ENCODE measurements at places on chromosomes 11 and 22.

GRCh38 chr11:93267383-93267782, 63.2 kb upstream of the DEUP1 start:
- DNase-seq, result no peak

DNA sequence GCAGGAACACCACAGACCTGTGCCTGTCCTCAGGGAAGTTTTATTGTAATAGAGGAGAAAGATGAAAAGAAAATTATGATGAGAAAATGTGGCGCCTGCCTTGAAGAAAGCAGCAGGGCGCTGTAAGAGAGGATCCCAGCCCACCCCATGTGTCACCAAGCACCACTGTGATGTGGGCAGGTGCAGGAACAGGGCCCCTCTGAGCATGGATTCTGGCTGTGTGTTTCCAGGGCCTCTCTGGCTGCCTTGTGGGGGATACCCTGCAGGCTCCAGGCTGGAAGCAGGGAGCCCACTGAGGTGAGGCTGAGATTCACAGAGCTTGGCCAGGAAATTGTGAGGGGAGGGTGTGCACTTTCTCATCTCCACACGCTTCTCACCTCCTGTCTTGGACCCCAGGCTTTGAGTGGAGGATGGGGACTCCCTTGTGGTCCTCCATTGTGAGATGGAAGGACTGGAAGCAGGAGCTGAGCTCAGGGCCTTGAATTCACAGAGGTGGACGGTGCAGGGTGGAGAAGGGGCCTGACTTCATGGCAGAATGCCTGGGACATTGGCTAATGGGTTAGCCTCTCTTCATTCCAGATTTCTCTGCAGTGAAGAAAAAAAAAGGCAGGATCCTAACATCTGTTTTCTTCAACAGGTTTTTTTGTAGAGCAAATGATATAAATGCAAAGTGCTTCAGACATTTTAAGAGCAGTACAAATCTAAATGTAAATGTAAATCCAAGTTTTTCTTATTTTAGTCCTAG, 246.6 kb upstream of the B3GAT1 start:
- DNase-seq, result no peak

DNA sequence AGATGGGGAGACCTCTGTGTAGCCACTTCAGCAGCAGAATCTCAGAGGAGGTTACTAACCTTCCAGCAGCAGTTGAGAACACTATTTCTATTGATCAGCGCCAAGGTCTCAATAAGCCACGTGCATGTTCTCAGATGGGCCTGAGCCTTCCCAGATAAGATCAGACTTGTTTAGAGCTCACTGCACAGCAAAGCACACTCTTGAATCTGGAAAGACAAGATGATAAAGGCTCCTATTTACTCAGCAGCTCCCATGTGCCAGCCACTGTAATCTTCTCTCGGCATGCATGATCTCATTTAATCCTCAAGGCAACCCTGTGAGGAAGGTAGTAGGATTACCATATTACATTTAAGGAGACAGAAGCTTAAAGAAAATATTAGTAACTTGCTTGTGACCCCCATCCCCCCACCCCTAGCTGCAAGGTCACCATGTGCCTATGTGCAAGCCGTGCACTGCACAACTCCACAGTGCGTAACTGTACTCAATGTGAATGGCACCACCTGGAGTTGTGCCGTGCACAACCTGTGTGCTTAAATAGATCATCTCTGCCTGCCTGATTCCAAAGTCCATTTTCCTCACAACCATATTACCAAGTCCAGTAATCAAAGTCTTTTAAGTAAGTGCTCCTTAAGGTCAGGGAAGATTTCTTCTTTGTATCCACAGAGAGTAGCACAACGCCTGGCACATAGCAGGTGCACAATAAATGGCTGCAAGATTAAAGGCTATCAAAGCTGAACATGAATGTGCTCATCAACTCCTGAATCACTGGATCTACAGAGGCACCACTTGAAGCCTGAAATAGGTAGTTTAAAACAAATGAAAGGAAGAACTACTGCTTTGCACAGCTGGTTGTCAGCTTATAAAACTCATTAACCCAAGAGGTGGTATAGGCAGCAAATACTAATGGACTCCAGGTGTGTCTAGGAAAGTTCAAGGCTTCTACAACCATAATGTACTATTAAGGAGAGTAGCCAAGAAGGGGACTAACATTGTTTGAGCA, 293.8 kb downstream of the BUD13 start:
- no peak for DNase-seq

DNA sequence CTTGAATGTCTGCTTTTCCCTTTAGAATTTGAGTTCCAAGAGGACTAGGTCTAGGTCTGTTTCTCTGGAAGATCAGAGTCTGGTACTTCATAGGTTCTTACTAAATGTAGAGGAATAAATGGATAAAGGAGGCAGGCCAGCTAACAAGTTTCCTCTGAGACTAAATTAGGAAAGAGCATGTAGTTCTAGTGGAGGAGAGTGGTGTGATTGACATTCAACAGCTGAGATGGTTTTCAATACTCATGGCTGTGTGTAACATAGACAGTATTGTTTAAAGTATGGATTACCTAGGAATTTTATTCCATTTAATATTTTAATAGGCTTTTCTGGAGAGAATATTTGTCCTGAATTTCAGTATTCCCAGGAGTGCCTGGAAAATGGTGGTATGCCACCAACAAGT, 364.7 kb downstream of the METTL15 start:
- DNase-seq, result no peak

- no peak for DNase-seq
Measured at GRCh38 chr22:38239101-38239761, 33.6 kb downstream of the TMEM184B start.

GRCh38 chr11:16738947-16739815, 734 bp downstream of the C11orf58 start:
- DNase-seq, result no peak

DNA sequence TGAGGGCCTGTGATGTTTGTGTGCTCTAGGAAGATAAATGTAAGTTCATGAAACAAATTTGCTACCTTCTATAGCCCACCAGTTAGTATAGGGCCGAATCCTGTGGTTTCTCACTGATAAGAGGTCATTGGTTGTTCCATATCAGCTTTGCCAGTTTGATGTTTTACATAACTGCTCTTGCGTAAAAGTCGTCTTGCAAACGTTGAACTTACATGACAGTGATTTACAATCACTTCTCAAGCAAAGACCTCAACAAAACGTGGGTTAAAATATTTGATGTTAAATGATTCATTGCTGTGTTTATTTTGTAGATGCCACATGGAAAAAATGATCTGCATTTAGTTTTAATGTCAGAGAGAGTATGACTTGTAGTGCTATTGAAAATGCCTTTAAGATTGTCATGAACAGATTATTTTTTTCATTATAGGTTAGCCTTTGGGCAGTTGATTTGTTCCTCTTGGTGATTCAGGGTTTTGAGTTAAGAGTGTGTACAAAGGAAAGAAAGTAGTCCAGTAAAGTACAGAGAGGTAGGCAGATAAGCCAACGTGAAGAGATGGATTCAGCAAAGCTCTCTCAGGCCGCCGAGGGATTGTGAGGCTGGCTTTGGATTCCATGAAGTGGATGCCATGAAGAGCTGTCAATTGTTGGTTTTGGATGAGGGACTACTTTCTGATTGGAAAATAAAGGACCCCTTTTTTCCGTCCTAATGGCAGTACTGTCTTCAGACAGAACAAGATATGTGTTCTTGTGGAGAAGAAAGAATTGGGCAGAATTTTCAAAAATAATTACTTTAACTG, 2.6 kb downstream of the EWSR1 start:
- DNase-seq, result no peak

DNA sequence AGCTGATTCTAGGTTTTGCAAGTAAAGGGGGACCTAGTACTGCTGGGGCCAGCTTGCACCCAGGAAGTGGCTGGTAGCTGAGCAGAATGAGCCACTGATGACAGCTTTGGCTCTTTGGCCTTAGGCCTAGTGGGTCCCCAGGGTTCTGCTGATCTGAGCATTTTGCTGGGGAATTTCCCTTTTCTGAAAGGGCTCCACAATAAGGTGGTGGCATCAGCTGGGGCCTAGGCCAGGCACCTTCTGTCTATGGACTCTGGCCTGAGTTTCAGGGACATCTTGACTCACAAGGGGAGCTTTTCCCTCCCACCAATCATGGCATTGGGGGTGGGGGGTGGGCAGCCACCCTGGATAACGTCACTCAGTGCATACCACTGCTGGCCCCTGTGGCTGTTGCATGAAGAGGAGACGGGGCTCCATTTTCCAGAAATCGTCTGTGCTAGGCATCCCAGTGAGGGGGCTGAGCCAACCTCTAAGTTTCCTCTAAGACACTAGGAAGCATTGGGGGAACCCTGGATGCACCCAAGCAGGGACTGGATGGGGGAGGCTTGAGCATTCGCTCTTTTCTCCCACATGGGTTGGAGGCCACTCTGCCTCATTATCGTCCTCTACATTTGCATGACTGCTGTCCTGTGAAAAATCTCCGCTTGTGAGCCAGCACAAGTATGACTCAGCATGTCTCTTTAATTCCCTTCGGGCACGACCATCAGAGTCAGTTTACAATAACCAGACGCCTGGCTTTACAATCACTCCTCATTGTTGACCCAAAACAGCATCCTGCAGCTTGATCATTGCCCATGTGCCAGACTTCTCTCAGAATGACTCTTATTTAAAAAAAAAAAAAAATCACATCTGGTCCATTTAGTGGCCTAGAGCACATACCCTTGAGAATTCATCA, 145.0 kb upstream of the THY1 start:
- no peak for DNase-seq

DNA sequence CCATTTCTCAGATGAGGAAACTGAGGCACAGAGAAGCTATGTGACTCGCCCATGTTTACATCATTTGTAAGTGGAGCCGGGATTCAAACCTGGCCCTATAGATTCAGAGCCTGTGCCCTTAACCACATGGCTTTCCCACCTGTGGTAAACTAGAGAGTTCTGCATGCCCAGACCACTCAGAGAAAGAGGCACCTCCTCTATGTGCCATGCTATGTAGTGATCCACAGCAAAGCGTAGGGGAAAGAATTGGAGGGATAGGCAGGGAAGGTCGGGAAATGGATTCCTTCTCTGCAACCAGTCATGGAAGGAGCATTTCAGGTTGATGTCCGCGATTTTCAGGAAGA, 15.4 kb upstream of the POU2AF2 start:
- no peak for DNase-seq

GRCh38 chr11:115078461-115079438, 400.4 kb downstream of the NXPE2 start:
- DNase-seq, result no peak

GRCh38 chr22:46598224-46598623, 22.0 kb upstream of the GRAMD4 start:
- no peak for DNase-seq

DNA sequence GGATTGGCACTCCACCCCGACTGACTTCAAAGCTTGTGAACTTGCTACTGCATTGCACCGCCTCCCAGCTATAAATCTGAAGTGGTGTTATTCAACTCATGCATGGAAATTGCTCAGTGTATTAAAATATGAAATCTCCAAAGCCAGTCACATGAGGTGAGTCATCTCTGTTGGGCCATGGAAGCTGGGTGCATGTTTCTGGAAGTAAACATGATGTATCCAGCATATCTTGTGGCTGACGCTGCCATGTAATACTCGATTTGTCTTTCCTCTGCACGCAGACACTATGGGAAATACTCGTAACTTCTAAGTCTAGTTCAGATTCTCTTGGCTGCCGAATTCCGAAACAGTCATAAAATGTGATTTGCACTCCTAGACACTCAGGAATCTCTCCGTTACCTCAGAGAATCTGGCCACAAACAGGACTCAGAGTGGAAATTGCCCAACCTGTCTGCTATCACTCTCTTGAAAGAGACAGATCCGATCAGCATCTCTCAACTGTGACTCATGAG, 154.9 kb upstream of the MPPED2 start:
- no peak for DNase-seq

DNA sequence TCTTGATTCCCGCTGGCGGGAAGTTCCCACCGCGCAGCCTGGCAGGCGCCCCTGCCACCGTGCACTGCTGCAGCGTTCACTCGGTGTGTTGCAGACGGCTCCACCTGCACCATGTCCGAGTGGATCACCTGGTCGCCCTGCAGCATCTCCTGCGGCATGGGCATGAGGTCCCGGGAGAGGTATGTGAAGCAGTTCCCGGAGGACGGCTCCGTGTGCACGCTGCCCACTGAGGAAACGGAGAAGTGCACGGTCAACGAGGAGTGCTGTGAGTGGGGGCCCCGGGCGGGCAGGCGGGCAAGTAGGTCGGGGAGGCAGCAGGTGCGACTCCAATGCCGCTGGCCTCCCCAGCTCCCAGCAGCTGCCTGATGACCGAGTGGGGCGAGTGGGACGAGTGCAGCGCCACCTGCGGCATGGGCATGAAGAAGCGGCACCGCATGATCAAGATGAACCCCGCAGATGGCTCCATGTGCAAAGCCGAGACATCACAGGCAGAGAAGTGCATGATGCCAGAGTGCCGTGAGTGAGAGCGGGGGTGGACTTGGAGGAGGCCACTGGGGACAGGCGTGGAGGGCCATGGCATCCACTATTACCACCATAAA, 99.7 kb downstream of the RRAS2 start:
- no peak for DNase-seq

- no peak for DNase-seq
Measured at GRCh38 chr11:134751766-134752165, 339.7 kb upstream of the B3GAT1 start.

DNA sequence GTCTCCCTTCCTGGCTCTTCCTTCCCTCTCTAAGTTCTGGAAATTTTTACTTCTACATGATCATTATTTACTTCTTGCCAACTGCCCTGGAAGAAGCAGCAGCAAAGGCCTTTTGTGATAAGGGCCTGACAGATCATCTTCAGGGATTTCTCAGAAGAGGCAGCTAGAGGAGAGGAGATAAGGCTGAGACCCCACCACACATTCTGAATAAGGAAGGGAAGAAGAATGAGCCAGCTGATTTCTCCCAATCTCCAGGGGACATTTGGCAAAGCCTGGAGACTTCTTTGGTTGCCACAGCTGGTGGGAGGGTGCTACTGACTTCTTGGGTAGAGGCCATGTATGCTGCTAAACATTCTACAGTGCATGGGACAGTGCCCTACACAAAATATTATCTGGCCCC, 122.4 kb upstream of the OR9Q1 start:
- no peak for DNase-seq

GRCh38 chr22:47303161-47303890, 540.9 kb downstream of the TBC1D22A start:
- DNase-seq, result no peak

- DNase-seq, result no peak
Measured at GRCh38 chr11:109968781-109969180, 124.4 kb upstream of the ZC3H12C start.

DNA sequence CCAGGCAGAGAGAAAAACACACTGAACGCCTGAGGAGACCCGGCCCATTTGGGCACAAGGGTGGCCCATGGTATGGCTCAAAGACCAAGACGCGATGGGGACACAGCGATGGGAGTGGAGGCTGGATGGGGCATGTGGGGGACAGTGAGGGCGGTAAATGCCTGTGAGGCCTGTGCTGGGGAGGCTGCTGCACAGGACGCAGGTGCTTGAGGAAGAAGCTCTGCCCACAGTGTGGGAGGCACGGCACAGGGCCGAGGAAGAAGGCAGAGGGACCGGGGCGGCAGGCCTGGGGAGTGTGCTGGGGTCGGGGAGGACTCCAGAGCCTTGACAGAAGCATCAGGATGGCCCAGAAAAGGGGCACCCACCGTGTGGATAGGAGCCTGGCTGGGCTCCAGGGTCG, 75.9 kb upstream of the WNT11 start:
- DNase-seq, result no peak

All from activated CD4-positive, CD25-positive, alpha-beta regulatory T cell treated with anti-CD3 and anti-CD28 coated beads, Interleukin-2, amount 50 U/mL, for 72 hours (primary cell).